Foreskin keratinocyte (primary cell): ENCODE measurements at places on chromosomes 2 and 18. TPM values are rescaled to one million over a fixed set of nuclear protein-coding genes. Genes with fewer than 3 reads are reported as not detected.

The CCDC148 gene
- 0.51 and 0.71 TPM in 2 replicates for total RNA-seq

The CRYBA2 gene
- not detected in 2 replicates for total RNA-seq

The HNMT gene
- 0.61 and 1.2 TPM in 2 replicates for total RNA-seq

The FIGN gene
- 3.3 and 4.4 TPM in 2 replicates for total RNA-seq

The RETREG2 gene
- 38.0 and 43.8 TPM in 2 replicates for total RNA-seq

The RUFY4 gene
- total RNA-seq = not detected in 2 replicates

The ZNF385B gene
- 0.42 and 0.44 TPM in 2 replicates for total RNA-seq

The CAPN13 gene
- total RNA-seq = not detected in 2 replicates

The MITD1 gene
- 33.3 and 34.6 TPM in 2 replicates for total RNA-seq

The CCBE1 gene
- 24.7 and 39.0 TPM in 2 replicates for total RNA-seq

The CDK5R2 gene
- total RNA-seq = not detected in 2 replicates

The KLHL30 gene
- not detected in 2 replicates for total RNA-seq

The GDF7 gene
- total RNA-seq = not detected in 2 replicates

The FHOD3 gene
- total RNA-seq = 12.7 and 13.9 TPM in 2 replicates

The CSRNP3 gene
- 1.0 and 1.5 TPM in 2 replicates for total RNA-seq

The TEKT4 gene
- total RNA-seq = not detected in 2 replicates

The PXDN gene
- 91.4 and 96.5 TPM in 2 replicates for total RNA-seq

The SERPINB5 gene
- total RNA-seq = 282 and 314 TPM in 2 replicates

The ANKRD62 gene
- not detected in 2 replicates for total RNA-seq

The CHST9 gene
- 0.04 TPM in 1 of 2 replicates, not detected in the other for total RNA-seq

The KCNIP3 gene
- 6.4 and 9.0 TPM in 2 replicates for total RNA-seq

The DSC1 gene
- total RNA-seq = 0.35 and 0.44 TPM in 2 replicates

The ADAM23 gene
- 0.28 and 0.31 TPM in 2 replicates for total RNA-seq

The PLEKHH2 gene
- 0.85 and 1.2 TPM in 2 replicates for total RNA-seq

The DCC gene
- not detected in 2 replicates for total RNA-seq

The UGT1A6 gene
- 14.0 and 15.8 TPM in 2 replicates for total RNA-seq

The KCNF1 gene
- total RNA-seq = 0.04 TPM in 1 of 2 replicates, not detected in the other

The BCS1L gene
- 62.3 and 66.2 TPM in 2 replicates for total RNA-seq

The KYNU gene
- total RNA-seq = 0.39 and 3.6 TPM in 2 replicates

The WIPF1 gene
- total RNA-seq = 5.2 and 5.8 TPM in 2 replicates

The EFEMP1 gene
- 109 and 182 TPM in 2 replicates for total RNA-seq

The FOXI3 gene
- total RNA-seq = 0.04 TPM in 1 of 2 replicates, not detected in the other

The MATN3 gene
- 2.2 and 4.3 TPM in 2 replicates for total RNA-seq

The ABCG8 gene
- not detected in 2 replicates for total RNA-seq

The C2orf81 gene
- 1.5 and 3.5 TPM in 2 replicates for total RNA-seq

The POTEJ gene
- not detected in 2 replicates for total RNA-seq

The BOD1L2 gene
- total RNA-seq = not detected in 2 replicates

The DQX1 gene
- 2.5 and 4.2 TPM in 2 replicates for total RNA-seq

The GPAT2 gene
- total RNA-seq = 2.8 and 4.5 TPM in 2 replicates

The SAG gene
- not detected in 2 replicates for total RNA-seq

The ABCB11 gene
- total RNA-seq = not detected in 2 replicates

The NEB gene
- under 0.01 and 0.27 TPM in 2 replicates for total RNA-seq

The ARHGEF33 gene
- total RNA-seq = 0.28 and 0.37 TPM in 2 replicates

The CLIP4 gene
- total RNA-seq = 28.2 and 36.5 TPM in 2 replicates

The FOSL2 gene
- 35.6 and 38.5 TPM in 2 replicates for total RNA-seq

The ARL4C gene
- 139 and 150 TPM in 2 replicates for total RNA-seq

The POTEC gene
- total RNA-seq = not detected in 2 replicates

The TSN gene
- total RNA-seq = 54.5 and 57.8 TPM in 2 replicates

The GREB1L gene
- total RNA-seq = 2.7 and 5.3 TPM in 2 replicates

The PCARE gene
- not detected in 2 replicates for total RNA-seq

The CYB5A gene
- 36.4 and 49.0 TPM in 2 replicates for total RNA-seq
